T-helper 17 cell (primary cell): ENCODE measurements at places on chromosomes 2 and 18.

DNA sequence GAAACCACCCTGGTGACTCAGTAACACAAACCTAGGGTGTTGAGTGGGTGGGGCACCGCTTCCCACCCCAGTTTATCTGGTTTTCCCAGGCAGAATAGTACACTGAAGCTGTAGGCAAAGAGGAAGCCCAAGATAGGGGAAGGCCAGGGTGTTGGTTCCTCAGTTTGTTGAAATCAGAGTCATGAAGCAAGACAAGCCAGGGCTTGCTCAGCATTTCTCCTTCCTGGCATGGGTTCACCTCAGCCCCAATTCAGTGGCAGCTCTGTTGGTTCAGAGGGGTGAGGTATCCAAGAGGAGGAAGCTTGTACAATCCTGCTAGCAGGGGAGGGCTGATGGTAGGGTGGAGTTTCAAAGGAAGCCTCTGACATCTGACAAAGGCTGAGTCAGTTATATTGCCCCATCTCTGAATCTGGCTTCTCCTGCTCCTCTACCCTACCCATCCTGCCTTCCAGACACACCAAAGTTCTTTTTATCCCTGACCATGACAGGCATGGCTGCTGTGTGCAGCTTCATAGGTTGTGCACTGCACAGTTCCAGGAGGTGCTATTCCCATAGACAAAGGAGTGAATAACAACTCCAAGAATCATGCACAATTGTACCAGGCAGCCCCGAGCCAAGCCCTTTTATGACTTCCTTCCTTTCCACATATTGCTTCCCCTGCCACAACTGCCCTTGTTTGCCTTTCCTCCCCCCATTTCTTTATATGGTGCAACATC is 24.9 kb upstream of the RAB10 start:
- H3K36me3 ChIP-seq, result no peaks in the 10 kb centered on the region
- H3K4me1 ChIP-seq, result no peaks in the 10 kb centered on the region
- H3K27me3 ChIP-seq, result no peaks in the 10 kb centered on the region
- no peak overlapping the region for H3K27ac ChIP-seq
- no peak for DNase-seq
- H3K4me3 ChIP-seq, result no peak overlapping the region

DNA sequence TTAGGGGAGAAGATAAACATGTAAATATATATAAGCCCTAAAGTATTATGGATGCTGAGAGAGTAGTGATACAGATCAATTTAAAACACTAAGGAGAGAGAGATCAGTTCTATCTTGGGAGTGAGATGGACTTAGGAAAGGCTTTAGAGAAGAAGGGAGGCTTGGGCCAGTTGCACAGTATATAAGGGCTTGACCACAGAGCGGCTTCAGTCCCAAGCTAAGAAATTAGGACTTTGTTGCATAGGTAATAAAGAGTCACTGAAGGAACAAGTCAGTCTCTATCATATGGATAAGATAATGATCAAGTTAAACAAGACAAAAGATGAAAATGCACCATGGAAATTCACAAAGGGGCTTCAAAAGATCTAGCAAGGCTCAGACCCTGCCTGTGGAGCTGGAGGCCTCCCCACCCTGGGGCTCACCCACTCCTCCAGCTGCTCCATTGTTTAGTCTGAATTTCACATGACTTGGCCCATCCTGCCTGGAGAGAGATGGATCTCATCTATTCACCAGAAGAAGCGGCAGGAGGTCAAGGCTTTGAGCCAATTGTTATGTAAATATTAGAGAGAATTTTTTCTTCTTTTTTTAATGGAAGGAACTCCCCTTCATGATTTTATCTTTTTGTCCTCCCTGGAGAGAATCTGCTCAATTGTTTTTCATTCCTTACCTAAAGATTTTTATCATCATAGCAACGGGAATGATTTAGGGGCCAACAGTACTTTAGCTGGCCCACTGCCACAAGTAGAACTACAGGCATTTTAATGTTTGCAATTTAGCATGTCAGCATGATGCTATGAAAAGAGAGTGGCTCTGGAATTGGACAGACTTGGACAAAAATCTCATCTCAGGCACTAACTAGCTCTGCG is 44.0 kb downstream of the GYPC start:
- peaks cover 14% of the 10 kb centered on the region for H3K36me3 ChIP-seq
- peak overlapping the region; percentile 0 for H3K27ac ChIP-seq
- peaks cover 7% of the 10 kb centered on the region for H3K4me1 ChIP-seq
- no peak overlapping the region for H3K4me3 ChIP-seq
- H3K27me3 ChIP-seq, result no peaks in the 10 kb centered on the region

GRCh38 chr2:229370509-229370908 is 99.4 kb upstream of the PID1 start:
- H3K27ac ChIP-seq, result no peak overlapping the region
- peaks cover 5% of the 10 kb centered on the region for H3K27me3 ChIP-seq
- no peak for DNase-seq
- H3K4me1 ChIP-seq, result no peaks in the 10 kb centered on the region
- H3K4me3 ChIP-seq, result no peak overlapping the region

GRCh38 chr2:55235724-55236538 is 3.4 kb downstream of the RPS27A start:
- H3K36me3 ChIP-seq, result peaks cover 3% of the 10 kb centered on the region
- no peaks in the 10 kb centered on the region for H3K27me3 ChIP-seq
- no peak overlapping the region for H3K4me3 ChIP-seq
- no peak for DNase-seq
- H3K4me1 ChIP-seq, result peaks cover 27% of the 10 kb centered on the region
- peak overlapping the region; percentile 100 for H3K27ac ChIP-seq

- no peak for DNase-seq
- H3K27ac ChIP-seq, result no peak overlapping the region
- no peaks in the 10 kb centered on the region for H3K4me1 ChIP-seq
- H3K27me3 ChIP-seq, result no peaks in the 10 kb centered on the region
Measured at GRCh38 chr18:28128659-28128980, 48.3 kb downstream of the CDH2 start.

GRCh38 chr18:61528961-61529360 is 195.7 kb downstream of the CDH20 start:
- no peak overlapping the region for H3K4me3 ChIP-seq
- DNase-seq, result no peak
- H3K27me3 ChIP-seq, result peaks cover 19% of the 10 kb centered on the region
- no peaks in the 10 kb centered on the region for H3K4me1 ChIP-seq

DNA sequence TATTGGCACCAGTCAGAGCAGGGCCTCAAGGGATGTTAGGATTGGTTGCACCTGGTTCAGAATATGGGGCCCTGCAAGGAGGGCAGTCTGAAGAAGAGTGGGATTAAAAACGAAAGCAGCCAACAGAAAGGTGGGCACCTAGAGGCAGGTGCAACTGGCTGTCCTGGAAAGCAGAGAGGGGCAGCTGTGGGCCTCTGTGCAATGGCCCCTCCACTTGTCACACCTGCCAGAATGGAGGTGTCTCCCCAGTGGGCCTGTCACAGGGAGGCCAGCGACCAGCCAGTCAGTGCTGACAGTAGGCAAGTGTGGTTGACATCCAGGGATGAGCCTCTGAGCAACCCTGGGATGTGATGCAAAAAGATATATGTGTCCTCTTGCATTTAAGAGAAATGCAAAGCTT is 37.7 kb downstream of the INPP4A start:
- peak overlapping the region; percentile 66 for H3K4me3 ChIP-seq
- no peaks in the 10 kb centered on the region for H3K27me3 ChIP-seq
- H3K27ac ChIP-seq, result peak overlapping the region; percentile 95
- H3K36me3 ChIP-seq, result no peaks in the 10 kb centered on the region
- H3K4me1 ChIP-seq, result peaks cover 78% of the 10 kb centered on the region

GRCh38 chr18:76619621-76620315 is 124.7 kb upstream of the ZNF516 start:
- H3K4me1 ChIP-seq, result peaks cover 2% of the 10 kb centered on the region
- no peak overlapping the region for H3K27ac ChIP-seq
- H3K27me3 ChIP-seq, result peaks cover 67% of the 10 kb centered on the region
- peak overlapping the region; percentile 81 for H3K4me3 ChIP-seq

GRCh38 chr18:42052122-42052708 is 97.2 kb downstream of the PIK3C3 start:
- no peak for DNase-seq
- peaks cover 6% of the 10 kb centered on the region for H3K36me3 ChIP-seq
- no peaks in the 10 kb centered on the region for H3K27me3 ChIP-seq
- H3K4me1 ChIP-seq, result peaks cover 8% of the 10 kb centered on the region
- H3K27ac ChIP-seq, result no peak overlapping the region

DNA sequence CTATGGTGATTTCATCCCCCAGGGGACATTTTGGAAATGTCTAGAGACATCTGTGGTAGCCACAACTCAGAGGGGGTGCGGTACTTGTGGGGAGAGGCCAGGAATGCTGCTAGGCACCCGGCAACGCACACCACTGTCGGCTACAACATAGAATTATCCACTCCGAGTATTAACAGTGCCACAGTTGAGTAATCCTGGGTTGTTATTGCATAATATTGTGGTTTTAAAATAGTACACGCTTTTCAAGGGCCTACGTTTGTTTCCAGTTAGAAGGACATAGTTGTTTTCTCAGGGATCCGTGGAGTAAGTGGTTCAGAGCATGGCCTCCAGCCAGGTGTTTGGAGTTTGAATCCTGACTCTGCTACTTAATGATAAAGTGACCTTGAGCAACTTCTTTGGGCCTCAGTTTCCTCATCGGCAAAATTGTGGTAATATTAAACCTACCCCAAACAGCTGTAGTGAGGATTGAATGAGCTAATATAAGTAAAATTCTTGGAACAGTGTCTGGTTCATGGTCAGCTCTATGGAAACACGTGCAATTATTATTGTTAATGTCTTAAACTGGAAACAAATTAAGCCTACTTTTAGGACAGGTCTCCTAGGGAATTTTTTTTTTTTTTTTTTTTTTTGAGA is 24.5 kb downstream of the CYP27A1 start:
- H3K36me3 ChIP-seq, result no peaks in the 10 kb centered on the region
- H3K4me1 ChIP-seq, result peaks cover 2% of the 10 kb centered on the region
- DNase-seq, result no peak
- H3K27ac ChIP-seq, result no peak overlapping the region
- H3K4me3 ChIP-seq, result no peak overlapping the region
- peaks cover 17% of the 10 kb centered on the region for H3K27me3 ChIP-seq

DNA sequence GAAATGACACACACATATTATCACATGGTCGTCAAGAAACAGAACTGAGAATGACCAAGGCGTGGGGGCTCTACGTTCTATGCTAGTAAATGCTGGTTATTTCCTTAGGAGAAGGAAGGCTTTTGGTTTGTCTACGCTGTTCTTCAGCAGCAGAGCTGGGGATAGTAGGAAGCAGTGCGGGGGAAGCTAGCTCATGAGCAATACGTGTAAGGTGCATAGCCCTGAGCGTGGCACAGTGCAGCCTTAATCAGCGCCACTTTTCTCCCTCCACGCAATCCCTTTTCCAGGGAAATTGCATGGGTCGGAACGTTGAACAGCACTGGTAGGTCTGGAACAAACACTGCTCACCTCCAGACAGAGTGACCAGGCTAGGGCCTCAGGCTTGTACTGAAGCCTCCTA is 199.6 kb upstream of the FBXO11 start:
- no peaks in the 10 kb centered on the region for H3K36me3 ChIP-seq
- peak overlapping the region; percentile 75 for H3K27ac ChIP-seq
- peaks cover 8% of the 10 kb centered on the region for H3K27me3 ChIP-seq
- peaks cover 13% of the 10 kb centered on the region for H3K4me1 ChIP-seq
- no peak for DNase-seq

- DNase-seq, result no peak
- H3K4me3 ChIP-seq, result no peak overlapping the region
- peaks cover 61% of the 10 kb centered on the region for H3K27me3 ChIP-seq
Measured at GRCh38 chr18:50558157-50558556, 1.7 kb upstream of the MAPK4 start.

DNA sequence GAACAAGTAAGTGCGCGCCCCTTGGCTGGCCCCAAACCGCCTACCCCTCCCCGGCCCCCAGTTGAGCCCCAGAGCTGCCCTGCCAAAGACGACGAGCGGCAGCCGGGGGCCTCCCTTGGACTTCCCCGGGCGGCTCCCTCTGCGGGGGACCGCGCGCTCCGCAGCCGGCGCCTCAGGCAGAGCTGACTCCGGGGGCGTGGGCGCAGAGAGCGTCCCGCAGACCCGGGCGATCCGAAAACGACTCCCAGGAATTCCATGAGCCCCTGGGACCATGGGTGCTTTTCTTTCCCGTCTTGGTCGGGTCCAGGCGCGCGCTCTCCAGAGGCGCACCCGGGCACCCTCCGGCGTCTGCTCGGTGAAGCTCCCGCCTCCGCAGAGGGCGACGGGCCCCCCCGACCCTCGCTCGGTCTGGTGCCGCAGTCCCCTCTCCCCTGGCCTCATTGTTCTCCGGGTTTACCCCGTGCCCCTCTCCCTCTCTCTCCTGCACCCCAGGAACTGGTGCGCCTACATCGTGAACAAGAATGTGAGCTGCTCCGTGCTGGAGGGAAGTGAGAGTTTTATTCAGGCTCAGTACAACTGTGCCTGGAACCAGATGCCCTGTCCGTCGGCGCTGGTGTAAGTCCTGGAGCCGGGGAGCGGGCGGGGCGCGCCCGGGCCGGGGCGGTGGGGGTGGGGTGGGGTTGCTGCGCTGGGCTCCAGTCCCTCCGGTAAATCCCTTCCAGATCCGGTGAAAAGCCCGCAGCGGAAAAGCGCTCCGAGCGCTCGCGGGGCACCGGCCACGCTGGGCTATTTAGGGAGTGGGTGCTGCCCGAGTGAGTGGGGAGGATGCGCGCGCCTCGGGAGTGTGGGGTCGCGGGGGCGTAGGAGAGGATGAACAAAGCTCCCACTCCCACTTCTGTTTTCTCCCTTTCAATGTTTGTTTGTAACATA is 776 bp downstream of the EMILIN2 start:
- peaks cover 16% of the 10 kb centered on the region for H3K4me1 ChIP-seq
- no peak for DNase-seq
- H3K4me3 ChIP-seq, result peak overlapping the region; percentile 90

GRCh38 chr2:37390777-37391176 is 46.3 kb downstream of the QPCT start:
- H3K36me3 ChIP-seq, result no peaks in the 10 kb centered on the region
- H3K27me3 ChIP-seq, result no peaks in the 10 kb centered on the region
- DNase-seq, result no peak
- H3K4me1 ChIP-seq, result peaks cover 20% of the 10 kb centered on the region

- H3K27ac ChIP-seq, result no peak overlapping the region
- peaks cover 42% of the 10 kb centered on the region for H3K4me1 ChIP-seq
- DNase-seq, result no peak
Measured at GRCh38 chr2:95057535-95058370, 32.2 kb downstream of the MAL start.

- DNase-seq, result no peak
- no peak overlapping the region for H3K4me3 ChIP-seq
- H3K27me3 ChIP-seq, result peaks cover 38% of the 10 kb centered on the region
- peaks cover 23% of the 10 kb centered on the region for H3K4me1 ChIP-seq
- no peak overlapping the region for H3K27ac ChIP-seq
- H3K36me3 ChIP-seq, result no peaks in the 10 kb centered on the region
Measured at GRCh38 chr2:16625759-16626158, 39.9 kb downstream of the CYRIA start.
